Stimulated activated CD4-positive, alpha-beta T cell treated with anti-CD3 and anti-CD28 coated beads, Interleukin-1b, Interleukin-23, amount 100 ng/mL, for 4 hours (primary cell): ENCODE measurements at places on chromosomes 16 and 17.

DNA sequence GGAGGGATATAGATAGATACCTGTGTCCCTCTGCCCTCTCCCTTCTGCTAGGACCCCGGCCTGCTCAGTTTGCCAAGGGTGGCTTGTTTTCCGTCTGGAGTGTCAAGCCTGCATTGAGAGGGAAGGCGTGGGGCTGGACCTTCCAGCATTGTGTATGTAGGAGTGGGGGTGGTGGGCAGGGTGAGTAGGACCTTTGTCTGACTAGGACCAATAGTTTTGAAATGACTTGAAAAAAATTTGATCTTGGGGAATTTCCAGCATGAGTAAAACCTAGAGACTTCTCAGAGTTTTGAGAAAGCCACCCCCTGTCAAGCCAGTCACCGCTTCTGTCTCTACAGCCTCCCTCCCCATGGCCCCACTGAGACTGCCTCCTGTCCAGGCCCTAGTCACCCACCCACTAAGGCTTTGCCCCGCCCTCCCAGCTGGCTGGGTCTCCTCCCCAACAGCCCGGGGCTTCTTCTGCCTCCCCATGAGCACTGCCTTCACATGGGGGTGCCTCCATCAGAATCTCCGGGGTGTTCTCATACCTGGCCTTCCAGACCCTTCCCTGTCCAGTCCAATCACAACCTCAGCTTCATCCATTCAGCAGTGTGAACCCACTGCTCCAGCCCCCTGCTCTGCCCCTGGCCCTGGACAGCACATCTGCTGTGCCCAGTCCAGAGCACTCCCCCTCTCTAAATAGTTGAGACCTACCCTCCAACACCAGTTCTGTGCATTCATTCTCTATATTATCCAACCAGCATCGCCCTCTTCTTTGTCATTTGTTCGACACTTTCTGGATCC is 207.0 kb downstream of the MSI2 start:
- peak; percentile 69 for DNase-seq

- no peak for DNase-seq
Measured at GRCh38 chr17:55546991-55547664, 35.9 kb upstream of the SMIM36 start.

- no peak for DNase-seq
Measured at GRCh38 chr16:7366041-7366440, 33.4 kb downstream of the RBFOX1 start.

- DNase-seq, result no peak
Measured at GRCh38 chr16:1310832-1311200, 1.4 kb downstream of the UBE2I start.

GRCh38 chr16:28293601-28293960 is 1.3 kb downstream of the SBK1 start:
- DNase-seq, result no peak

GRCh38 chr16:50974438-50975036 is 176.5 kb downstream of the SALL1 start:
- no peak for DNase-seq

- DNase-seq, result no peak
Measured at GRCh38 chr17:69762359-69762758, 312.7 kb upstream of the KCNJ16 start.

DNA sequence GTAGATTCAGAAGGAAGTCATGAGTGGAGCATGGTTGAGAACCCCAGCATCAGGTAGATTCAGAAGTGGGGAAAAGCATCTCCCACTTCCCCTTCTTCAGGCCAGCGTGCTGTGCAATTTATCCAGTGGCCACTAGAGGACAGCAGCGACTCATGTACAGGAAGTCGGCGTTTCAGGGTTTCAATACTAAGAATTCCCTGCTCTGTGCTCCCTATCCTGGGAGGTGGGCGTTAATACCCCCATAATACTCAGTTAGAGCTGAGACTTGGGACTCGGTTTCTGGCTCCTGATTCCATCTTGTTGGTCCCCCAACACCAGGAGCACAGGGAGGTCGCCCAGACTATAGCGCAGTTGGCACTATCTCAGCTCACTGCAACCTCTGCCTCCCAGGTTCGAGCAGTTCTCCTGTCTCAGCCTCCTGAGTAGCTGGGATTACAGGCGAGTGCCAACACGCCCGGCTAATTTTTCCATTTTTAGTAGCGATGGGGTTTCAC is 75.3 kb upstream of the AMZ2 start:
- peak; percentile 74 for DNase-seq

DNA sequence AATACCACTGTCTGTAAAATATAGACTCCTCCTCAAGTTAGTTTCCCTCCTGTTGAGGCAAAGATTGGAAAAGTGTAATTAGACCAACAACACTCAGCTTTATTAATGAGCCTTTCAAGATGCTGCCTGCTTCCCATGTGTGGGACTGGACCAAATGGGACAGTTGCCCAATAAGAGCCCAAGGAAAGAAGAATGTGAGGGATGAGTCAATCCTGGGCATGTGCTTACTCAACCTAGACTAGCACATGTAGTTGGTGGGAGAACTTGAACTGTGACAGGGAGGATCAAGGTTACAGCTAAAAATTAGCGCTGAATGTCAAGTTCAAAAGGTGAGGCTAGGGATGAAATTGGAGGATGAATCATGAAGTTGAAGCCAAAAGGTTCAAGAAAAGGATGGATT is 435.5 kb downstream of the CA10 start:
- DNase-seq, result no peak

DNA sequence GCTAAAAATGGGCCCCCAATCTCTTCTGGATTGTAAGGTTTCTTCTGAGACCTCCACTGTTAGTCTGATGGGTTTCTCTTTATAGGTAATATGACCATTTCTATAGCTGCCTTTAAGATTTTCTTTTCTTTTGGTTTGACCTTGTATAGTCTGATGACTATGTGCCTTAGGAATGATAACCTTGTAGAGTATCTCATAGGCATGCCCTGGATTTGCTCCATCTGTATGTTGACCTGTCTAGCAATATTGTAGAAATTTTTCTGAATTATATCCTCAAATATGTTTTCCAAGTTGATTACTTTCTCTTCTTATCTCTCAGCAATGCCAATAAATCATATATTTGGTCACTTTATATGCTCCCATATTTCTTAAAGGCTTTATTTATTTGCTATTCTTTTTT is 1403.8 kb upstream of the GOT2 start:
- no peak for DNase-seq

DNA sequence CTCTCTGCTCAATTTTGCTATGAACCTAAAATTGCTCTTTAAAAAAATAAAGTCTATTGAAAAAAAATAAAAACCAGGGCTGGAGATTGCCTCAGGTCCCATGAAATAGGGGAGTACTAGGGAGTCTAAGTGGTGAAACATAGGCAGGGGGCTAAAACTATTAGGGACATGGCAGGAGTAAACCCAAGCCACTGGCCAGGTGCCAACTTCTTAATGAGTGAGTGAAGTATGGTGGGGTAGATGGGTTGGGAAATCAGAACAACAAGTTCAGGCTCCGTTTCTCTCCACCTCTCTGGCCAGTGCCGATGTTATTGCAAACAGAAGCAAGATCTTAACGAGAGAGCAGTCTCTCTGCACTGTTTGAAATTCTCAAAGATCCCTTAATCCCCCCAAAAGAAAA is 322.4 kb upstream of the CDH5 start:
- DNase-seq, result no peak

DNA sequence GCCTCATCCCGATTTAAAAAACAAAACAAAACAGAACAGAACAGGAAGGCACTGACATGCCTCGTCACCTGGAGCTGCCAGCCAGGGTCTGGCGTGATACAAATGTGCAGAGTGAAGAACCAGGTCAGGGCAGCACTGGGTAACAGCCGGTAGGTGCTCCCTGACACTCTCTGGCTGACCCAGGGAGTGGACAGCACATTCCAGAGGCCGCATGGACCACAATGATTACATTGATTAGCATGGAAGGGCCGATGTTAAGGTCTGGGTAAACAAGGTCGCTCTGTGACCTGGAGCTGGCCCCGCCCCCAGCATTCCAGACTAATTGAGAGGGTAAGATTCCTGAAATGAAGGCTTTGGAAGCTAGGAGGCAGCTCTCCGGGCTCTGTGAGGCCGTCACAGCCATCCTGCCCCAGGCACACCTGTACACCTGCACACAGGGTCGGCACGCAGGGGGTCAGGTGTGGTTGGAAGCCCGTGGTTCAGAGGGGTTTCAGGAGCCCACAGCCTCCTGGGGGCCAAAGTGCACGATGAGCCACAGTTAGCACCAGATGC is 21.4 kb downstream of the PIEZO1 start:
- DNase-seq, result no peak

DNA sequence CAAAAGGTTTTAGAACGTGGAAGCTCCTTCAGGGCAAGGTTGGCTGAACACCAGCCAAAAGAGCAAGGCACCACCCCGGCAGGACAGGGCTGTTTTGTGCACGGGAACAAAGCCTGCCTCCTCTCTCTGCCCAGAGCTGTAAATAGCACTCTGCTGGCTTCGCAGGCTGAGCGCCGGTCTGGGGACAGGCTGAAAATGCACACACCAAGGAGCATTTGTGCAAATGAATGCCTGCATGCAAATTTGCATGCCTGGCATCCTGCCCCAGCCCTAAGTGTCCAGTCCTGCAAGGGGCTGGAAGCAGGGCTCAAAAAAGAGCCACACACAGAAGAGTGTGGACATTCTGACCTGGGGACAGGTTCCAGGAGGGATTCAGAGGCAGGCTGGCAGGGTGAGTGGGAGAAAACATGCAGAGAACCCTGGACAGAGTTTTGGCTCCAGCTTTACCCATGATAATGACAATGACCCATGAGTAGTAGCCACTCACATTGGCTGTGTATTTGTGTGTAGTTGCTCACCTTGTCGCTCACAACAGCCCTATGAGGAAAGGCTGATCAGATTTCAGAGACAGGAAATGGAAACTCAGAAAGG is 11.7 kb downstream of the ABAT start:
- no peak for DNase-seq

DNA sequence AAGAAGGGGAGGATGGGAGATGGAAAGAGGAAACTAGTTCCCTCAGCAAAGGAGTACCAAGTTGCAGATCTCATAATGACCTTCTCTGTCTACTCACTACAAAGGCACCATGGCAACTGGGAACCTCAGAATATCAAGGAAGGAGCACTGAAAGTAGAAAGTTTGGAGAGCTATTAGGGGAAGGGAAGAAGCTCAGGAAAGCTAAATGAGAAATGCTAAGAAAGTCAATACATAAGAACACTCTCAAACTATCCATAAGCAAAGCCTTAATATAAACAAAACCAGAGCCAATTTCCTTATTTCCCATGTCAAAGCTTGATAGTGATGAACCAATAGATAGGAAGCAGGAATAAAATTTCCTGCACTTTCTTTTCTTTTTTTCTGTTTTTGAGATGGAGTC is 57.9 kb upstream of the C17orf78 start:
- DNase-seq, result no peak

GRCh38 chr17:22454070-22454999 is 762.0 kb downstream of the KCNJ18 start:
- no peak for DNase-seq

DNA sequence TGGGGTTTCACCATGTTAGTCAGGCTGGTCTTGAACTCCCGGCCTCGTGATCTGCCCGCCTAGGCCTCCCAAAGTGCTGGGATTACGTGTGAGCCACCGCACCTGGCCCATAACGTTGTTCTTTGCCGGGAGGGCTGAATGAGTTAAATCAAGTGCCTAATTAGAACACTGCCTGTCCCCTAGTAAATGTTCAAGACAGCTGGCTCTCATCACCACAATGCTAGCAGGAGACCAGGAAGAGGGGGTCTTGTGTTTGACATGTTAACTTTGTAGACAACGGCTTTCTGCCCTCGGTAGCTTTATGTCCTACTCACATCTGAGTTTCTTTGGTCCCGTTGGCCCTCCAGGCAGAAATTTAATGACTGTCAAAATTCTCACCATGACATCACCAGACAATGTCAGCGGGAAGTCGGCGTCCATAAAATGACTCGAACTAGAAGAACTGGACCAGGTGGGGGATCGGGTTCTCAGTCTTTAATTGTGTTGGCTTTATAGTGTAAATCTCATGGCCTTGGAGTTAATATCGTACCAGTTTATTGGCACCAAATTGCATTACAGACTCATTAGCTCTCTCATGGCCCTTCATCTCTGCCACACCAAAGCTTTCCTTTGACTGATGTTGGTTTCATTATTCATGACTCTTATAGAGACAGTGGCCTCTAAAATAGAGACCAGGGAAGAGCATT is 11.4 kb upstream of the ITPRIPL2 start:
- DNase-seq, result no peak

DNA sequence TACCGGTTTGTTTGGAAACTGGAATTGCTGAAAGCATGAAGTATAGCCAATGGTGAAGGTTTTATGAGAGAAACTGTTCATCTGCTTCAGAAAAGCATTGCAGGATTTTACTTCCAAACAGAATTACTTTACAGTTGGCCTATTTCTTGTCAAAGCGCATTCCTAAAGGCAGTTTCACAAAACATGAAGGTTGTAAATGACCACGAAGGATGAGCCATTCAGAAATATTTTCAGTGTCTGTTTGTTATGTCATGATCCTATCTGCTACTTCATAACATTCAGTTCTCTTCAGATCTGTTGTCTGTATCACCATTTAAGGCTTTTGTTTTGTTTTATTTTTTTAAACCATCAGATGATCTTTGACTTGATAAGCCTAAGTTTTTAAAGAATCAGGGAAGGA is 45.7 kb downstream of the AATF start:
- no peak for DNase-seq

DNA sequence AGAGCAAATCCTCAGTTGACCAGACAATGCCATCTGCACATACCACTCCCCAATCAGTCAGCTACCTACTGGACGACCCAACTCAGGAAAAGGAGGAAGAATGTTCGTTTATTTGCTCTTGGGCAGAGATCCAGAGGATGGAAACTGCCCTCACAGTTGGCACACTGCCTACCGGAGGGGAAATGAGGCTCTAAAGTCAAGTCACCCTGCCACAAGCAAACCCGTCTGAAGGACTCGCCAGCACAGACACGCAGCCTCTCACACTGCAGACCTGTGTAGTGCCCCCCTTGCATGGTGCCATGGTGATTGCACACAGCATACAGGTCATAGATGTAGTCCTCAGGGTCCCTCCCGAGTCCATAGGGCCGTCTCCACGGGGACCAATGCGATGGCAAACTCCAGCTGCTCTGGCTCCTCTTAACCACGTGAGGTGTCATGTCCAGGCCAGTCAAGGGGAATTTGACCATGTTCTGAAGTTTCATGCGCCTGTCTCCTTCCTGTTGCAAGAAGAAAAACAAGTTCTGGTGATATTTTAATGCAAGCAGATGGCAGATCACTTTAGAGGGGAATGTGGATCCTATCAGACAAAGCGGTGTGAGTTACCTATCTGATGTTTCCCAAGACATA is 69.5 kb downstream of the USP31 start:
- no peak for DNase-seq

DNA sequence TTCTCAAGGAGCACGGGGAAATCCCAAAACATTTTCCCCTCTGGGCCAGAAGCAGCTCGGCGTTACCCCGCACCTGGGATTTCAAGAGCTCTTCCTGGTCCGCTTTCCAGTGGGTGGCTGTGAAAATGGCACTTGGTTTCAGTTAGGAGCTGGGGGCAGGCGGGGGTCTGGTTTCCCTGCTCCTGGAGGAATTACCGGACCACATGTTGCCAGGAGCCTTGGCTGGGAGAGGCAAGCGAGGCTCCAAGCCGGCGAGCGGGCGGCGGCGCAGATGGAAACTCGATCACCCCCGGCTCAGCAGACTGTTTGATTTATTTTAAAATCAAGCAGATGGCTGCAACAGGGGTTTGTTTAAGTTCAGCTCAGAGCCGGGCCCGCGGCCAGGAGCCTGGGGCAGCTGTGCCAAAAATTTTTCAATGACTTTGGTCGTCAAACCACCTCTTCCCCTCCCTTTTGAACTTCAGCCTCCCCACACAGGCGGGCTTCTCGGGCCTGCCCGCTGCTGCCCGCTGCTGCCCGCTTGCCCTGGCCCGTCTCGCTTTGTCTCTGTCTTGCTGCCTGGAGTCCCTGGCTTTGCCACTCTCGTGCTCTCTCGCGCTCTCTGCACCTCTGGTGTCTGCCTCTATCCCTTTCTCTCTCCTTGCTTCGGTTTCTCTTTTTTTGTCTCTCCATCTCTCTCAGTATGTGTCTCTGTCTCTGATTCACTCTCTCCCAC is 108.0 kb upstream of the CIBAR2 start:
- no peak for DNase-seq
